ENCODE measurements at places on chromosomes 5 and 9.

DNA sequence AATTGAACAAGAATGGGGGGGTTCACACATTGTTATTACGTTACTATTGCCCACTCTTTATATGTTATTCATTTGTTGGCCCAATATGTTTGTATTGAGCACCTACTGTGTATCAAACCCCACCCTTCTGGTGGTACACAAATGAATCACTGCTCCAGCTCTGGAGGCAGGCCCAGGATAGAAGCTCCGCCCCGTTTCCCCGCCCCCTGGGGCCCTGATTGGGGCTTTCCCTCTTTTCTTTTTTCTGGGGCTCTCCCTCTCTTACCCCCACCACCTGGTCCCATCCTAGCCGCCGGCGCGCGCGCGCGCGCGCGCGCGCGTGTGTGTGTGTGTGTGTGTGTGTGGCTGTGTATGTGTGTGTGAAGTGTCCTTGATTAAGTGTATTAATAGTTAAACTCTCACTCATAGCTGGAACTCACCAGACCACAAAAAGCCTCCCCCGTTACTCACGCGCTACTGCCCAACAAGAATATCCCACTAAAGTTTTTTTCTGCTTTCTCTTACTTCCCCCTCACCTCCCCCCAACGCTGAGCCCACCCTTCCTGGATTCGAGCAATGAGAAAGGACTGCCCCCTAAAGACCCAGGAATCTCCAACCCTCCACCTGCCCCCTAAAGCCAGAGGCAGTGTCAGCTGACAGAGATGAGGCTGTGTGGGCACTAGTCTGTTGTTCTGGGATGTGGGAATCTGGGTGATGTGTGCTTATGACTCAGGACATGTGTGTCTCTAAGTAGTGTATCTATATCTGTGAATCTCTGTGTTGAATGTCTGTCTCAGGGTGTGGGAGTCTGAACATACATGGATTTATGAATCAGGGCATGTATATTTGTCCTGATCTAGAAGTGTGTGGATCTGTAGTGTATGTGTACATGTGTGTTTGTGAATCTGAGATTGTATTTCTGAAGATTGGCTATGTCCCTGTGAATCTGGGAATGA, 4.0 kb downstream of the CXXC5 start:
- H3K27ac ChIP-seq, result peak overlapping the region; percentile 99
- no peaks in the 10 kb centered on the region for H3K36me3 ChIP-seq
- H3K4me1 ChIP-seq, result peaks cover 62% of the 10 kb centered on the region

GRCh38 chr5:124034963-124035362, 523.0 kb downstream of the CSNK1G3 start:
- DNase-seq, result no peak
- H3K27me3 ChIP-seq, result no peaks in the 10 kb centered on the region
- no peaks in the 10 kb centered on the region for H3K36me3 ChIP-seq
- no peak overlapping the region for H3K4me3 ChIP-seq
- H3K27ac ChIP-seq, result no peak overlapping the region

DNA sequence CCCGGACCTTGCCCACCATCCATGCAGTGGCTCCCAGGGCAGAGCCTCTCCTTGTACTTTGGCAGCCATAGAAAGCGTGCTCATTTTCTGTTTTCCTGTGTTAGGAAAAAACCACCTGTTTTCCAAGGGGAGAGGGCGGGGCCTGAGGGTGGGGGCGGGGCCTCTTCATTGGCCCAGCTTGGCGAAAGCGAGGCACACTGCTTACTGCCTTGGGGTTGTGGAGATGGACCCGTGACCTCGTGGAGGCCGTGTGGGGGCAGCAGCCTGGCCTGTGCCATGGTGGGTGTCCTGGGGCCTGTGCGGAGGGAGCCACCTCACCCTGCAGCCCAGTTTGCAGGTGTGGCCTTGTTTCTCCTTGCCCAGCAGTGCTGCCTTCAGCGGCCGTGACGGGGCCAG, 4.4 kb upstream of the TOR4A start:
- H3K36me3 ChIP-seq, result peaks cover 23% of the 10 kb centered on the region
- H3K4me1 ChIP-seq, result peaks cover 57% of the 10 kb centered on the region
- no peak overlapping the region for H3K27ac ChIP-seq
- H3K4me3 ChIP-seq, result no peak overlapping the region
- no peak for DNase-seq

GRCh38 chr9:121822093-121823085, 171.0 kb downstream of the DAB2IP start:
- no peak overlapping the region for H3K4me3 ChIP-seq
- H3K27ac ChIP-seq, result no peak overlapping the region
- no peaks in the 10 kb centered on the region for H3K4me1 ChIP-seq

GRCh38 chr5:125659316-125660023, 763.7 kb upstream of the GRAMD2B start:
- H3K27ac ChIP-seq, result no peak overlapping the region
- H3K27me3 ChIP-seq, result no peaks in the 10 kb centered on the region
- no peaks in the 10 kb centered on the region for H3K4me1 ChIP-seq

GRCh38 chr5:60578315-60578714, 121.7 kb downstream of the DEPDC1B start:
- no peaks in the 10 kb centered on the region for H3K27me3 ChIP-seq
- H3K4me3 ChIP-seq, result no peak overlapping the region
- H3K36me3 ChIP-seq, result no peaks in the 10 kb centered on the region
- no peak overlapping the region for H3K27ac ChIP-seq
- H3K4me1 ChIP-seq, result no peaks in the 10 kb centered on the region
- no peak for DNase-seq

DNA sequence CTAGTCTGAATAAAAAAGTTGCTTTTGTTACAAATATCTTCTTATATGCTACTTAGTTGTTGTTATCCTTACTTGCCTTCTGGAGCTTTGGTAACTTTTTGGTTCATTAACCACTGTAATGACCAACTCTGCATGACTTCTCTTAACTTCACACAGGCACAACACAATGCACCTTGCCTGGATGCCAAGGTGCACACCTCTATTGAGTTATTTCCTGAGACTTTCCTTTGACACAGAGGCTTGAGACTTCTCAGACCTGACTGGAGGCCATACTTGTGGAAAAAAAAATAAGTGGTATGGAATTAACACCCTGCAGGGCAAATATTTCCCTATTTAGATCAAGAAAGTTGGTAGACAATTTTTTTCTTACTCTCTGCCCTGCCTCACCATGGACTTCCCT, 1925.6 kb downstream of the EFNA5 start:
- H3K27ac ChIP-seq, result no peak overlapping the region
- DNase-seq, result no peak
- H3K36me3 ChIP-seq, result no peaks in the 10 kb centered on the region
- H3K27me3 ChIP-seq, result no peaks in the 10 kb centered on the region

GRCh38 chr9:134407121-134407779, 81.0 kb downstream of the RXRA start:
- peaks cover 70% of the 10 kb centered on the region for H3K4me1 ChIP-seq
- peak overlapping the region; percentile 79 for H3K27ac ChIP-seq
- no peaks in the 10 kb centered on the region for H3K36me3 ChIP-seq
- peak; percentile 64 for DNase-seq

DNA sequence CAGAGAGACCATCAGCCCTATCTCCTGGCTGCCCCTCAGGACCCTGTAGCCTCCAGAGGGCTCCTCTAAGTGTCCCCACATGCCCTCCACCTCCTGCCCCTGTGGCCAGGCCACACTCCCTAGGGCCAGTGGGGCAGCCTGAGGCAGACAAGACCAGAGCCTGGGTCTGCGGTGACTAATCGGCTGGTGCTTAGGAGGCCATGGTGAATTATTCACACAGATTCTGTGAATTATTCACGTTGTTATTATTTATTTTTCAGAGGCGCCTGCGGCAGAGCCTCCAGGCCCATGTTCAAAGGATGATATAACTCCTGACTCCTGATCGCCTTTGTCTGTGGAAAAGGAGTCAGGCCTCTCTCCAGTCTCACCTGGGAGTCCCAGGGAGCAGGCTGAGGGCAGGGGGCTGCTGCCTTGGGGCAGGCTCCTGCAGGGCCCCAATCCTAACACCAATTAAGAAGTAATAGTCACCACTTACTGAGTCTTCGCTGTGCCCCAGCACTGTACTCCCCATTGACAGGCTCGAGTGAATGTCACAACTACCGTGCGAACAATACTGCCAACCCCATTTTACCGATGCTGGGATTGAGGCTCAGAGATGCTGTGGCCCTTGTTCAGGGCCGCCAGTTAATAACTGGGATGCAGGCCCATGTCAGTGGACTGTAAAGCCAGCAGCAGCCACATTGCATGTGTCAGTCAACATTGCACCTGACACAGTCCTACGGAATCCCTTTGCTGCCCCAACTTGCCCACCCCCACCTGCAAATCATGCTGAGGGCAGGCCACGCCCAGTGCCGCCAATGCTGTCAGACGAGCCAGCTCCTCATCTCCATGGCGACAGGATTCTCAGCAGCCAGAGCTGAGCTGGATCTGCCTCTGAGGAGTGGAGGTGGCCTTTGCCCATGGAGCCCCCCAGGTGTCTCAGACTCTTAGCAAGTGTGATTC, 94.9 kb downstream of the PCDH1 start:
- H3K4me3 ChIP-seq, result no peak overlapping the region
- no peaks in the 10 kb centered on the region for H3K27me3 ChIP-seq
- H3K4me1 ChIP-seq, result no peaks in the 10 kb centered on the region
- DNase-seq, result no peak
- H3K36me3 ChIP-seq, result no peaks in the 10 kb centered on the region

DNA sequence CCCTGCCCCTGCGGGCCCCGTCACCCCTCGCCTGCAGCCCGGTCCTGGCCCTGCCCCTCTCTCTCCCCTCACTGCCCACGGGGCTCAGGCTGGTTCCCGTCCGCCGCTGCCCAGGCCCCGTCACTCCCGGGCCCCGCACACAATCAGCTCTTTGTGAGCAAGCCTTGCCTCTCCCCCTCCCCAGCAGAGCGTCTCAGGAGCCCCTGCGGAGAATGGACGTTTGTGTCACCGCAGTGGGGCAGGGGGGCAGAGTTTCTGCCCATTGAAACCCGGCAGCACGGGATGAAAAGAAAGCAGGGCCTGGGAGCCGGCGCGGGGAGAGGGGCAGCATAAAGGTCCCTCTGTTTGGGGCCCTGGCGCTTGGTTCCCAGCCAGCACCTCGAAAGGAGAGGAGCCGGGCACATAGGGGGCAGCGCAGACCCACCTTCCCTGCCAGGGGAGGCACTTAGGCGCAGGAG, 13.5 kb upstream of the NUP214 start:
- DNase-seq, result no peak
- no peak overlapping the region for H3K4me3 ChIP-seq
- H3K27ac ChIP-seq, result no peak overlapping the region

GRCh38 chr5:158142156-158142555, 283.2 kb upstream of the CLINT1 start:
- H3K4me3 ChIP-seq, result no peak overlapping the region
- H3K4me1 ChIP-seq, result no peaks in the 10 kb centered on the region
- no peaks in the 10 kb centered on the region for H3K36me3 ChIP-seq
- H3K27ac ChIP-seq, result no peak overlapping the region

DNA sequence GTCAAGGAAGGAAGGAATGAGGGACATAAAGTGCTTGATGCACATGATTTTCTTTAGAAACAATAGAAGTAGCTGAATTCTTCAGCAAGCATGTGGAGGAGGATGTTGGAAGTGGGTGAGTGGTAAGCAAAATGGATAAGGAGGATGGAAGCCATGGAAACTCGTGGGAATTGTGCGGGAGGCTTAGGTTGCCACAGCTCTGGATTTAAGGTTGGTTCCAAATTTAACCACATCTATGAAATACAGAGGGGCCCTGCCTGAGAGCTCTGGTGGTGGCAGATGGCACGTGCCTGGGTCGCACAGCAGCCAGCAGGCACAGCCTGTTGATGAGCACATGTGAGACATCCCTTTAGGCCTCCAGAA, 284.7 kb downstream of the SMARCA2 start:
- no peak overlapping the region for H3K4me3 ChIP-seq
- H3K4me1 ChIP-seq, result no peaks in the 10 kb centered on the region
- no peak overlapping the region for H3K27ac ChIP-seq

GRCh38 chr9:136694163-136694871, 7.1 kb upstream of the AGPAT2 start:
- H3K4me3 ChIP-seq, result no peak overlapping the region
- no peak for DNase-seq
- H3K27me3 ChIP-seq, result no peaks in the 10 kb centered on the region

DNA sequence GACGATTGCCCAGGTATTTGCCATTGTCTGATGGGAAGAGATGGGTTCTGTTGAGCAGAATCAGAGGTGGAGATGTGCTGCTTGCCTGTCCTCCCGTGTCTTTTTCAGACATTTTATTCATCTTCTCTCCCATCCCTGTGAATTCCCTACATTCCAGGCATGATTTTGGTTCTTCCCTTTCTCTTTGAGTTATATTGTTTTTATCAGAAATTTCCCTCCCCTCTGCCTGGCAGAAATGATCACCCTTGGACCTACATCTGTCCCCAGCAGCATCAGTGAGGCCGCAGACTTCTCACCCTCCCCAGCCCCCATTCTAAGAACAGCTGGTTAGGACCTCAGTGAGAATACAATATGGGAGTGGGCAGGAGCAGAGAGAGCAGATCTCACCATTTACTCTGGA, 640.2 kb downstream of the CCDC171 start:
- no peak overlapping the region for H3K4me3 ChIP-seq
- no peak overlapping the region for H3K27ac ChIP-seq
- no peaks in the 10 kb centered on the region for H3K36me3 ChIP-seq
- peaks cover 8% of the 10 kb centered on the region for H3K4me1 ChIP-seq
- no peak for DNase-seq
- H3K27me3 ChIP-seq, result no peaks in the 10 kb centered on the region

GRCh38 chr9:91261417-91261816, 100.3 kb downstream of the AUH start:
- H3K27me3 ChIP-seq, result no peaks in the 10 kb centered on the region
- DNase-seq, result no peak
- no peaks in the 10 kb centered on the region for H3K4me1 ChIP-seq
- no peak overlapping the region for H3K4me3 ChIP-seq
- H3K36me3 ChIP-seq, result no peaks in the 10 kb centered on the region

DNA sequence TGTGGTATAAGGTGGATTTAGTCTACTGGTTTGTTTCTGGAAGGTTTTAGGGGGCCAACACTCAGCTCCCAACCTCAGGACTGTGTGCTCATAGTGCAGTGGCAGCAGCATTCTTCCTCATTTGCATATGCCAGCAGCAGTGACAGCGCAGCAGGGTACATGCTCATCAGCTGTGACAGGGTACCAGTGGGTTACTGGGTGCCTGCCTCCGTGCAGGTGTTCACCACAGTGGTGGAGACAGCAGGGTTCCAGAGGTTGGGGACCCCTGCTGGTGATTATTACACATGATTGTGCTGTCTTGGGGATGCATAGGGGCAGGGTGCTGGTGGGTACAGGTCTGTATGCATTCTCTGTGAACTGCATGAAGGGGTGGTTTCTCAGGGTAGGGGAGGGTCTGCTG, 45.5 kb upstream of the IFNE start:
- DNase-seq, result no peak
- H3K36me3 ChIP-seq, result no peaks in the 10 kb centered on the region
- H3K4me1 ChIP-seq, result no peaks in the 10 kb centered on the region
- H3K27me3 ChIP-seq, result no peaks in the 10 kb centered on the region
- no peak overlapping the region for H3K4me3 ChIP-seq

DNA sequence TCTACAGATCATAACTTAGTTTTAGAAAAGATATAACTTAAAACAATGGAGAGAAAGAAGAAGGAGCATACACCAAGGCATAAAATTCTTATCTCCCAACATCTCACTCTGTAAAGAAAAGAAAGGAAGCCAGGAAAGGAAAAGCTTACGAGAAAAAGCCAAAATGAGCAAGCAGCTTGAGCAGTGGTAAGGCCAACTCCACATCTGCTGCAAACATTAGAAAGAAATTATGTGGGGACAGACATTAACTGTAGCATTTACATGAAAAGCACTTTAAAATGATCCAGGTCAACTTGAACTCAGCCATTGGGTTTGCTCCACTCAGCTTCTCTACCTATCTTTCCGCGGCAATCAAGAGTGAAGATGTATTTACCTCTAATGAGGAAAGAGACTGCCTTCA, 176.9 kb downstream of the BNC2 start:
- DNase-seq, result no peak
- no peaks in the 10 kb centered on the region for H3K27me3 ChIP-seq
- no peak overlapping the region for H3K27ac ChIP-seq
- peaks cover 3% of the 10 kb centered on the region for H3K4me1 ChIP-seq

Data from thoracic aorta (tissue), 2 donors.